ENCODE measurements at places on chromosomes 16 and 17. TPM values are rescaled to one million over a fixed set of nuclear protein-coding genes. Genes with fewer than 3 reads are reported as not detected.

Gene MMP28
- total RNA-seq = 68.5 TPM

DNA sequence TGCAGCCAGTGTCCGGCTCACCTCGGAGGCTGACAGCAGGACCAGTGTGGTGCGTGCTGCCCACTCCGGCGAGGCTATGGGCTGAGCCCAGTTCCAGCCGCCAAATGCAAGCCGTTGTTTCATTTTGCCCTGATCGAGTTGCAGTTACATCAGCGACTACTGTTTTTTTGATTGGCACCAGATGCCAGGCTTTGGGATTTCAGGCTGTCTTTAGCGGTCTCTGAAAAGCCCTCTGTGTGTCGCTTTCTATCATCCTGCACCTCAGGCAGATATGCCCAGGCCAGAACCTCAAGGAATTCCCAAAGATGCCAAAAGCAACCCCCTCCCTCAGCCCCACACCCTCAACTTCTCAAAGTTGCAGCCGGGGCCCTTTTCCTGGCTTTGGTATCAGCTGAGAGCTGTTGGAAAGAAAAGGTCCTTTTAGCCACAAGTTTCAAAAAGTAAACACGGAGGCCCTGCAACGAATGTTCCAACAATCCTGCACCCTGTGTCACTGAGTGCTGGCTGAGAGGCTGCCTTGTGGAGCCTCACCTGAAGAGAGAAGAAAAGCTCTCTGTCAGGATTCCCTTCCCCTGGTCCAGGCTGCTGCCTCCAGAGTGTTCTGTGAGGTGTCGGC lies 58.9 kb downstream of the WWP2 start:
- no peak for DNase-seq

DNA sequence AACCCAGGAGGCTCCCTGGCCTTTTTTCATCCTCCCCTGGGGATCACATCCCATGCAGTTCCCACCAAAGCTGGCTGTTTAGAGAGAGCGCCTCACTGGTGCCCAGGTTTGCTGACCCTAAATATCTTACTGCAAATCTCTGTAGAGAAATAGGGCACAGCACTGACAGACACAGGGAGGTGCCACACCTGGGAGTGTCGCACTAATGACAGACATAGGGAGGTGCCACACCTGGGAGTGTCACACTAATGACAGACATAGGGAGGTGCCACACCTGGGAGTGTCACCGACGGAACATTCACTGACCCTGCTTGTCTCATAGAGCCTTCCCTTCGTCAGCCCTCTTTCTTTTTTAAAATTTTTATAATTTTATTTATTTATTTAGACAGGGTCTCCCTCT lies 25.6 kb downstream of the UNK start:
- no peak for DNase-seq

- DNase-seq = no peak
Observed at GRCh38 chr16:10989559-10989958, 45.2 kb downstream of the CLEC16A start.

- DNase-seq = no peak
Observed at GRCh38 chr16:23843143-23843542, 7.4 kb downstream of the PRKCB start.

GRCh38 chr17:5049314-5049841 lies 14.2 kb upstream of the SLC52A1 start:
- DNase-seq = no peak

- no peak for DNase-seq
Observed at GRCh38 chr17:6078458-6078871, 8.3 kb downstream of the WSCD1 start.

- DNase-seq = no peak
Observed at GRCh38 chr17:32502710-32503109, 15.9 kb downstream of the CDK5R1 start.

DNA sequence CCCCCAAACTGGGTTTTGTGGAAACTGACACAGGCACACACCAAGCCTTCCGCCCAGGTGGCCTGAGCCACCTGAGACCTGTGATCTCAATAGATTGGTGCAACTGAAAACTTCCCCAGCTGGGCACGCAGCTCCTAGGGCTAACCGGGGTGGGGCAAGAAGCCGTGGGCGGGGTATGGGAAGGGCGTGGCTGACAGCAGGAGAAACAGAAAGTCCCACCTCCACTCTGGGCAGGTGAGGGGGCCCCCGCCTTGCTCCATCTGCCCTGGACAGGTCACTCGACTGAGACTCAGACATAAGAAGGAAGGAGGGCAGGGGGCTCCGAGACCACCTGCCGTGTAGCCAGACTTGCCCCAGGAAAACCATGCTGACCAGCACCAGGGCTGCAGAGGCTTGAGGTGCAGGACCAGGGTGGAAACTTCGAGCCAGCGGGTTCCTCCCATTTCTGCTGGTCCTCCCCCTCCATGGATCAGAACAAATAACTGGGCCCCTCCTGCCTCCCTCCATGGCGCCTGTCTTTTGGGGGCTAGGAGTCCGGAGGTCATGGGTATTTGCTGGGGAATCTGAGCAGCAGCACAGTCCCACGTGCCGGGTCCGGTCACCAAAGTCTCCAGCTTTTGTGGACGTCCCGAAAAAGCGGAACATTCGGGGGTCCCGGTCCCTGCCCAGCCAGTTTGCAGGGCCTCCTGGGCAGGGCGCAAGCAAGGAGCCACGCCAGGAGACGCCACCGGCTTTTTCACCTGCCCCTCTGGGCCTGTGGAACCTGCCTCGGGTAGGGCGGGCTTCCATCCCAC lies 1.3 kb downstream of the TIMP2 start:
- peak; percentile 76 for DNase-seq

Data from lower leg skin (tissue), 4 donors.